BE2C (cell line): ENCODE measurements at places on chromosomes 2 and 18.
A peak's percentile ranks its signal among the peaks of the same experiment; 100 is the strongest.

GRCh38 chr2:208031608-208032019, 6.3 kb upstream of the PLEKHM3 start:
- no peak for DNase-seq

- no peak for DNase-seq
Observed at GRCh38 chr2:197920088-197920487, 115.7 kb downstream of the PLCL1 start.

DNA sequence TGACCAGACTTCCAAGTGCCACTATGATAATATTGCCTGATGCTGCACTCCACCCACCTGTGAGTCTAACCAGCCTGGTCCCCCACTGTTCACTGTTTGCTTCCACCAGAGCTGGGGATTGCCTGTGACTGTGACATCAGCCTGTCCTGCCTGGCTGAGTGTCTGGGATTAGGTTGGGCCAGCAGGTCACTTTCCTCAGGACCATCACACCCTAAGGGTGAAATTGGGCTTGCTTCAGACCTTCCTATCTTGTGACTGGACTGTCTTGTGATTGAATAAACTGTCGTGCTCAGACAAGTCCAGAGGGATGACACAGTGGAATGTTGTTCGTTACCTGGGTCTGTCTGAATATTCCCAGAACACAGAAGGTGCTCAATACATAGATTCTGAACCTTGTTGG, 87.4 kb upstream of the HK2 start:
- no peak for DNase-seq

DNA sequence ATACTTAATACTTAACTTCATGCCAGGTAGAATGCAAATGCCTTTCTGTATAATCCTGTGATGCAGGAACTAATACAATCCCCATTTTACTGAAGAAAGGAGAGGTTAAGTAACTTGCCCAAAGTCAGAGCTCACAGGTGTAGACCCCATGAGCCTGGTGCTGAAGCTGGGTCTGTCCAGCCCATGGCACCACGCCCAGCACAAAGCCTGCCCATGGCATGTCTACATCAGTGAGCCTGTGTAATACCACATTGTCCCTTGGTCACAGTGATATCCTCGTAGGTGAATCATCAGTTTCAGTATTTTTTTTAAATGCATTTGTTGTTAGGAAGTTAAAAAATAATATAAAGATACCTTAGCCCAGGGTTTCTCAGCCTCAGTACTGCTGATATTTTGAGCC, 69.9 kb upstream of the MCFD2 start:
- no peak for DNase-seq

DNA sequence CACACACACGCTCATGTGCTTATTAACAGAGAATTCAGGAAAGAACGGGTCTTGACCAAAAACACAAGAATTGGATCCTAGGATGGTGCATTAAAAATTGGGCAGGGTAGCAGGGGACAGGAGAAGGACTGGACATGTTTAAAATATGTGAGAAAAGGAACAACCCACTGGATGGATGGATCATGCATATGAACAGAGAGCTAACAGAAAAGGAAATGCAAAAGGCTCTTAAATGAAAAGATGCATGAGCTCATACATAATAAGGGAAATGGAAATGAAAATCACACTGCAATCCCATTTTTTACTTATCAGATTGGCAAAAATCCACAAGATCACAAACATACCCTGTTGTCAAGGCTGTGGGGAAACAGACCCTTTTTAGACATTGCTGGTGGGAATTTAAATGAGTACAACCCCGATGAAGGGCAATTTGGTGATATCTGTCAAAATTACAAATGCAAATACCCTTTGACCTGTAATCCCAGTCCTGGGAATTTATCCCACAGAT, 440.6 kb upstream of the SLC14A2 start:
- no peak for DNase-seq

GRCh38 chr2:197309691-197310231, 819 bp downstream of the ANKRD44 start:
- DNase-seq = peak; percentile 37

DNA sequence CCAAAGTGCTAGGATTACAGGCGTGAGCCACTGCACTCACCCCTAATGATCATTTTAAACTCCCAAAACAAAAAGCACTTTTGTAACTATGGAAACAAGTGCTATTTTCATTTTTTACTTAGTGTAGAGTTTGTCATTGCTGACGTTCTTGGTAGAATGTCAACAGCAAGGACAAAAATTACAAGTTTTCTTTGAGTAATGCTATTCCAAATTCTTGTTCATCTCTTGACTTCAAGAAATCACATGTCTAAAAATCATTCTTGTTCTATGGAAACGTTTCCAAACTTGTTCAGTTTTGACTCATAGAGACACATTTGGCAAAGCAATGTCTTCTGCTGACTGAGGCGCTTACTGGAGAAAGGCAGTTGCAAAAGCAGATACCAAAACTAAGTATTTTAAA, 82.6 kb downstream of the MBP start:
- DNase-seq = no peak

DNA sequence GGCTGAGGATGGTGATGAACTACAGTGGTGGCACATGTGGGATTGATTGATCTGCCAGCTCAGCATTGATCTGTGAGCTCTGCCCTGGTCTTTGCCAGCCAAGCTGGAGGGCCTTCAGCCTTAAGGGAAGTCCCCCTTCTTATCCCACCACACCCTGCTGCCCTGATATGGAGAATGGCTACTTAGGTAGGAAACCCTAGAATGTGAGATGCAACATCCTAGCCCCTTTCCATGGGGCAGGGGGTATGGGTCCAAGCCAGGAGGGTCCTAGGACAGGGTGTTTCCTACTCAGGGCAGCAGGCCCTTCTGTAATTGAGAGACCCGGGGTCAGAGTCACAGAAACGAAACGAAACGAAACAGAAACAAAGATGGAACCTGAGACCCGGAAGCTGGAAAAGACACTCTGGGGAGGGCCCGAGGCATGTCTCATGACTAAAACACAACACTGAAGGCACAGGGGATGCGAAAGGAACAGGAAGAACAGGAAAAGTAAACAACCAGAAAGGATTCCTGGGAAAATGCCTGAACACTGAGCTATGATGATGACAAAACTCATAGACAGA, 16.9 kb upstream of the SULT1C2 start:
- DNase-seq = no peak

GRCh38 chr18:2846636-2847316, at the start of gene EMILIN2:
Gene EMILIN2, plus strand, starts transcription at chr18:2847006. Its CDS starts 183 bp downstream, at chr18:2847189.
- DNase-seq = no peak

DNA sequence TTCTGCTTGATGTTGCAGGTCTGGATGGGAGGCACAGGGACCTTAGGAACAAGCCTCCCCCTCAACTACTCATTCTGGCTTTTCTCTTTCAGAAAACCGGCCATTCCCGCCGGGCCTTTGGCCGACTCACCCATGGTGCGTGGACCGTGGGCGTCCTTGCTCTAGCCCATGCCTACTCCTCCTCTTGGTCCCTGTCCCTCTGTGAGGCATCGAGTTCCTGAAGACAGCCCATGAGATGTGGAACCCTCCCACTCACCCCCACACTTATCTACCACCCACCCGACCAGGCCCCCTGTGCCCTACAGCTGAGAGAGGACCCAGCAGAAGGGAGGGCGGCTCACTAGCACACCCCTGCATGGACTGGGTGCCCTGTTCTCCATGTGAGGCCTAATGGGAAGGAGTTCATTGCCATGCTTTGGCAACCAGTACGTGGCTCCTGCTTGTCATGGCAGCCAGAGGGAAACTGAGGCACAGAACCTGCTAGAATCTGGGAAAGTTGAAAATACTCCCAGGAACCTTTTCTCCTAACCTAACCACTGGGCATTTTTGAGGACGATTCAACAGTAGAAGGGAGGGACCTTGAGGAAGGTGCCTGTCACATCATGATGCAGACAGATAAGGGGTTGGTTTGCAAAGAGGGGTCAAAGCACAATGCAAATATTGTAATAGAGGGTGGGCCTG, 8.5 kb downstream of the SPEG start:
- DNase-seq = no peak

- no peak for DNase-seq
Observed at GRCh38 chr2:126942427-126943203, 43.9 kb downstream of the TEX51 start.

GRCh38 chr2:39099870-39100728, 20.8 kb downstream of the SOS1 start:
- no peak for DNase-seq

GRCh38 chr2:231057590-231057989, 923 bp downstream of the PSMD1 start:
- DNase-seq = no peak

DNA sequence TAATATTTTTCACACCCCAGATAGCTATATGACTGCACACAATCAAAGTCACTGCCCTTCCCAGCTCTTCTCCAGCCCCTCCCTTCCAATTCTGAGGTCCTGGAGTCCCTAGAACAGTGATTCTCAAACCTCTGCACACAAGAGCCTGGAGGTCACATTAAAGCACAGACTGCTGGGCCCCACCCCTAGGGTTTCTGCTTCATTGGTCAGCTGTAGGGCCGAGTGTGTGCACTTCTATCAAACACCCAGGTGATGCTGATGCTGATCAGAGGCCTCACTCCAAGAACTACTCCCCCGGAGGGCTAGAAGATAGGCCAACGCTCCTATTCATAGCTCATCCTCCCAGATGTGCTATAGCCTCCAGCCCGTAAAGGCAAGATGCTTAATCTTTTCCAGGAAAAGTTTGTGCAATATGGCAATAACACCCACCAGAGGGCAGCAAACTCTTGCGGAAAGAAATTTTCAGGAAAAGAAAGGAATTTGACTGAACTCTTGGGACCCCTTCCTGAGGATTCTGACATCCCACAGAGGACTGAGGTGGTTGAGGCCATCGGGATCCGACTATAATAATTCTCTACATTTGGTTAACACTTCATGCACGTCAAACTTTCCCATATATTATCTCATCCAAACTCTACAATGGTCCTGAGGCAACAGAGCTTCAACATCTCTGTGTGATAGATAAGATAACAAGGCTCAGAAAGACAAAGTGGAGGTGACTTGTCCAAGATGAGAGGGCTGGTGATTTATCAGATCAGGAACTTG, 194.2 kb upstream of the PKDCC start:
- peak; percentile 72 for DNase-seq

GRCh38 chr2:64440843-64441242, 13.1 kb upstream of the LGALSL start:
- no peak for DNase-seq

- no peak for DNase-seq
Observed at GRCh38 chr2:19577723-19578122, 219.3 kb upstream of the OSR1 start.
